ENCODE measurements at places on chromosomes 1 and 21. TPM values are rescaled to one million over a fixed set of nuclear protein-coding genes. Genes with fewer than 3 reads are reported as not detected.

DNA sequence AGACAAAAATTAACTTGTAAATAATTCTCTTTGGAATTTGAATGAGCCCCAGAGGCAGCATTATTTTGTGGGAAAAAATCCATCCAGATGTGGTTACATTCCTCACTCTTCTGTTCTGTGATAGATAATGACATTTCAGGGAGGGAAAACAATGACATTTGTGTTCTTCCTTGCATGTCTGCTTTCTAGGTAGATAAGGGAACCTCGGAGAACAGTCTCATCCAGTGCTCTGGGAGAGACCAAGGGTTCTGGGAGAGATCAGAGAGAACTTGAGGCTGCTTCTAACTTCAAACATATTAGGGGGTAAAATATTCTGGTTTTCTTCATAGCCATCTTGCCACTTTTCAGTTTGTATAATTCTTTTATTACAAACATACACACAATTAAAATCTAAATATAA, 269.2 kb downstream of the NEGR1 start:
- H3K27ac ChIP-seq: peak overlapping the region; percentile 78
- peaks cover 12% of the 10 kb centered on the region for H3K4me1 ChIP-seq

DNA sequence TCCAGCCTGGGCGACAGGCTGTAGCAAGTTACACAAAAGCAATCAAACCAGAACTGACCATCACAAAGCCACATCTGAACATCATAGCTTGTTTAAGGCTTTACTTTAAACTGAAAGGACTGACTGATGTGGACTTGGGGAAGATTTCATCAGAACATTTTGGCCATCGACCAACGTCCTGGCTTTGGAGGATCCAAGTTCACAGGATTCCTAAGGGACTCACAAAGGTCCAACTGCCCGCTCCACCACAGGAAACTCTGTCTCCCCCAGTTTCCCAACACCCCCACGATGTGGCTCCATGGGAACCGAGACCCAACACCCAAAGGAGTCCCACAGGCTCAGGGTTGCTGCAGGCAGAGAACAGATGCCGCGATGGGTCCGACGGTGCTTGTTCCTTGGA, 9.3 kb downstream of the SSU72 start:
- peaks cover 35% of the 10 kb centered on the region for H3K36me3 ChIP-seq
- H3K27me3 ChIP-seq: no peaks in the 10 kb centered on the region
- no peak for DNase-seq
- no peak overlapping the region for H3K4me3 ChIP-seq
- H3K4me1 ChIP-seq: no peaks in the 10 kb centered on the region
- H3K27ac ChIP-seq: peak overlapping the region; percentile 49

DNA sequence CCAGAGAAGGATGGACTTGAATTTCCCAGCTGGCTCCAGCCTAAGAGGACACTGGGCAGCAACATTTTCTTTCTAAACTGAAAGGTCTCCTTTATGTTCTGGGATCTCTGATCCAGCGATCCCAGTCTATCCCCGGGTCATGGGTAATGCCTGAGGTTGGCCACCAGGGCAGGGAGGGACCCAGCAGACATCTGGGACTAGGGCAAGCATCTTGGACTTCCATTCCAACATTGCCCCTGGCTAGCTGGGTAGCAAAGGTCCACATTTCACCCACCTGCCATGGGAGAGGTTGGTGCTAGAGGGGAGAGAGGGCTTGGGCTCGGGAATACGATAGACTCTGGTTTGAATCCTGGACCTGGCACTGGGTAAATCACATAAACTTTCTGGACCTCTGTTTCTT, 84.6 kb downstream of the LRRN2 start:
- peaks cover 5% of the 10 kb centered on the region for H3K27me3 ChIP-seq
- DNase-seq: peak; percentile 45
- peaks cover 33% of the 10 kb centered on the region for H3K4me1 ChIP-seq

CFAP45 gene
- 0.27 TPM for total RNA-seq

YTHDF2 gene
- total RNA-seq: 126 TPM

RGS21 gene
- not detected for total RNA-seq

GRCh38 chr1:39933956-39934941, 20.7 kb upstream of the MFSD2A start:
- H3K4me1 ChIP-seq: no peaks in the 10 kb centered on the region
- H3K36me3 ChIP-seq: no peaks in the 10 kb centered on the region
- H3K27me3 ChIP-seq: no peaks in the 10 kb centered on the region
- 0 out of 2 replicates have a peak overlapping the region, but pooled peaks have one; percentile 1 for H3K27ac ChIP-seq
- DNase-seq: no peak
- no peak overlapping the region for H3K4me3 ChIP-seq

GRCh38 chr1:92691925-92692324, 93.0 kb downstream of the EVI5 start:
- DNase-seq: no peak
- no peak overlapping the region for H3K4me3 ChIP-seq
- H3K27me3 ChIP-seq: no peaks in the 10 kb centered on the region
- H3K27ac ChIP-seq: no peak overlapping the region
- no peaks in the 10 kb centered on the region for H3K4me1 ChIP-seq

LAX1 gene
- not detected for total RNA-seq

DNA sequence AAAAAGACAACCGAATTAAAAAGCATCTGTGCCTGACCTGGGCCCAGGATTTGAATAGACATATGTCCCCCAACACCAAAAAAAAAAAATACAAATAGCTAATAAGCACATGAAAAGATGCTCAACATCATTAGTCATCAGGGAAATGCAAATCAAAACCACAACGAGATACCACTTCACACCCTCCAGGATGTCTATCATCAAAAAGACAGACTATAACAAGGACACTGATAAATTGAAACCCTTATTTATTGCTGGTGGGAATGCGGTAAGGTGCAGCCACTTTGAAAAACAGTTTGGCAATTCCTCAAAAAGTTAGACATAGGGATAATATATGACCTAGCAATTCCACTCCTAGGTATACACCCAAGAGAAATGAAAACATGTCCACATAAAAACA, 72.3 kb upstream of the CAMK1G start:
- no peak overlapping the region for H3K27ac ChIP-seq
- no peak for DNase-seq
- H3K4me1 ChIP-seq: peaks cover 19% of the 10 kb centered on the region
- H3K4me3 ChIP-seq: no peak overlapping the region
- no peaks in the 10 kb centered on the region for H3K36me3 ChIP-seq

NLRP3 gene
- 0.11 TPM for total RNA-seq

DNA sequence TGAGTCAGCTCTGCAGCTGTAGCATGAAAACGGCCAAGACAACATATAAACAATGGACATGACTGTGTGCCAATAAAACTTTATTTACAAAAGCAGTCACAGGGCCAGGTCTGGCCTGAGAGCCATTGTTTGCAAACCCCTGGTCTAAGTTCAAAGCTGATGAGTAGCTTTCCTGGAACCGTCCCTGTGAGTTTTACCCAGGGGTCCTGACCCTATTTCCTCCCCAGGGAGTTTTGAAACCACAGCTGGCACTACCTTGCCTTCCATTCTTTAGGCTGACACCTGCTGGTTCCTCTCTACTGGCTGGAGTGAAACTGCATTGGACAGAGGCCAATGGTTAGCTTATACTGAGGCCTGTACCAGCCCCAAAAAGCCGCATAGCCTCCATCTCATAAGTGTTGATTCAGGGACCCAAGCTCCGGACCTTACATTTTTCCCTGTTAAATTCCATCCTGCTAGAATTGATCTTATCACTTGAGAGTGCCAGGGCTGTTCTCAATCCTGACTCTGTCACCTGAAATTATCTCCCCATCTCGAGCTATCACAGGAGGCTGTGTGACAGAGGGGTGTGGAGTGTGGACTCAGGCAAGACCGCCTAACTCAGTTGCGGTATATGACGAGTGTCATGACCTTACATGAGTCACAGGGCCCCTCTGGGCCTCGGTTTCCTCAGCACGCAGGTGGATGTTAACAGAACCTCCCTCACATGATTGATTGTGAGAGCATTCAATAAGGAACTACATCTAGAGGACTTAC, 343.6 kb downstream of the NPHP4 start:
- DNase-seq: no peak
- H3K27ac ChIP-seq: no peak overlapping the region
- H3K4me3 ChIP-seq: no peak overlapping the region
- H3K36me3 ChIP-seq: peaks cover 36% of the 10 kb centered on the region
- H3K27me3 ChIP-seq: peaks cover 9% of the 10 kb centered on the region

FLG2 gene
- not detected for total RNA-seq

GRCh38 chr1:215405211-215405610, 161.9 kb upstream of the KCTD3 start:
- H3K27me3 ChIP-seq: no peaks in the 10 kb centered on the region
- H3K4me1 ChIP-seq: peaks cover 22% of the 10 kb centered on the region
- no peak for DNase-seq
- no peaks in the 10 kb centered on the region for H3K36me3 ChIP-seq
- no peak overlapping the region for H3K4me3 ChIP-seq

- DNase-seq: peak; percentile 83
- peaks cover 20% of the 10 kb centered on the region for H3K27me3 ChIP-seq
- H3K4me3 ChIP-seq: peak overlapping the region; percentile 90
- peak overlapping the region; percentile 85 for H3K27ac ChIP-seq
- peaks cover 46% of the 10 kb centered on the region for H3K4me1 ChIP-seq
These were observed 47.3 kb downstream of the H3-3A start for GRCh38 chr1:226109829-226110248.

LCA5L gene
- total RNA-seq: 0.64 TPM

- peaks cover 3% of the 10 kb centered on the region for H3K4me1 ChIP-seq
- H3K27me3 ChIP-seq: no peaks in the 10 kb centered on the region
- no peak overlapping the region for H3K4me3 ChIP-seq
- no peak for DNase-seq
- H3K36me3 ChIP-seq: no peaks in the 10 kb centered on the region
- H3K27ac ChIP-seq: peak overlapping the region; percentile 43
These were observed 55.2 kb downstream of the GPR161 start for GRCh38 chr1:168081373-168082007.

RNU1-3 gene
- total RNA-seq: 1,267 TPM

- no peaks in the 10 kb centered on the region for H3K36me3 ChIP-seq
- no peaks in the 10 kb centered on the region for H3K27me3 ChIP-seq
- no peak for DNase-seq
These were observed 638.2 kb downstream of the AMY1C start for GRCh38 chr1:104387716-104388508.

- H3K36me3 ChIP-seq: no peaks in the 10 kb centered on the region
- DNase-seq: no peak
- H3K4me1 ChIP-seq: peaks cover 4% of the 10 kb centered on the region
- peaks cover 6% of the 10 kb centered on the region for H3K27me3 ChIP-seq
- H3K4me3 ChIP-seq: no peak overlapping the region
These were observed 312.5 kb upstream of the DUSP10 start for GRCh38 chr1:222054416-222054815.

IVL gene
- not detected for total RNA-seq

CLDN8 gene
- total RNA-seq: not detected

DNA sequence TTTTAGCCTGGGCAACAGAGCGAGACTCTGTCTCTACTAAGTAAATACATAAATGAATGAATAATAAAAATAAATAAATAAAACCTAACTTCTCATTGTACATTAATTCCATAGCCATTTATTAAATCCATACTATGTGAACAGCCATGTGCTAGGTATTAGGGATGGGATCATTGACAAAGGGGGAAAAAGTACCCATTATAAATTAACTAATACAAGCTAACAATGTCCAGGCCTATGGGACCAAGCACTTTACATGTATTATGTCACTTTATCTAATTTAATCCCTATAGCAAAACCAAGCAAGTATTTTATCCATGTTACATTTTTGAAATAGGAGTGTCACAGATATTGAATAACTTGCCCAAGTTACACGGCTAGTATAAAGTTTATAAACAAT, 2.6 kb upstream of the CDC7 start:
- no peak for DNase-seq
- H3K27me3 ChIP-seq: no peaks in the 10 kb centered on the region
- H3K36me3 ChIP-seq: peaks cover 6% of the 10 kb centered on the region

Data from WTC11 (cell line).